NCI-H1417 treated with DMSO at 0.1 percent for 48 hours (cell line): ENCODE measurements at places on chromosomes 1 and 21.

DNA sequence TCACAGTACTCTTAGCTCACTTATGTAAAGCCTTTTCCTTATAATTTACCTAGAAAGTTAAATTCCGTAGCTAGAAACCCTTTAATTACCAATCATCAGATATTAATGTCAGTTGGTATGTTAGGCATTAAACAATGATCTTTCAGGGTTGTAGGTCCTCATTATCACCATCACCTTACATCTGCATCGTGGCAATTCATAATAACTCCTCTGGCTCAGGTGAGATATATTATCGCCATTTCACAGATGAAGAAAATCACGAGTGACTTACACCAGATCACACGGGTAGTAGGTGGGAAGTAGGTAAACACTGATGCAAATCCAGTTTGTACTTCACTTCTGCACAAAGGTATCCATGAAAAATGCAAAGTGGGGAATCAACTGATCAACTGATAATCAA, 639 bp downstream of the NUP133 start:
- no peak for DNase-seq

GRCh38 chr1:8537991-8538390, 220.1 kb downstream of the SLC45A1 start:
- DNase-seq: no peak

GRCh38 chr1:174791863-174792262, 207.9 kb upstream of the CACYBP start:
- no peak for DNase-seq

DNA sequence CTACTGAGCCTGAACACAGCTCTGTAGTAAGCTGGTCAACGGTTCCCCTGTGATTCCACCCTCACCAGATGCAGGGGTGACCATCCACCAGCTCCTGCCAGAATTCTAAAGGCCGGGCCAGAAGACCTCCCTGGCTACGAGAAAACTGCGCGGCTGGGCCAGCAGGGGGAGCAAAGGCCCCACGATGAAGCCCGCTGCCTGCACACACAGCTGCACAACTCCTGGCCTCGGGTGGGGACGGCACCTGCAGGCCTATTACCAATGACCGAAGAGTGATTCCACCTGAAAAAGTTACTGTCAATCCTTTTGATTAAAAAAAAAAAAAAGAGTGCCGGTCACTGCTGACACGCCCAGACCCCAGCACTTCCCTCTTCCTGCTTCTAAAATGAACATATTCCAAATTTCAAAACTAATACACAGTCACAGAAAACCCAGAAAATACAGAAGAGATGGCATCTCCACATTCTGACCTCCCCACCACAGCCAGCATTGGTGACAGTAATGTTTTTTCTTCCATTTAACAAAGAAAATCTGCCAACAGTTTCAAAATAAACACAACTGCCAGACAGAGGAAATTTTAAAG, 49.8 kb upstream of the RIPK4 start:
- no peak for DNase-seq

DNA sequence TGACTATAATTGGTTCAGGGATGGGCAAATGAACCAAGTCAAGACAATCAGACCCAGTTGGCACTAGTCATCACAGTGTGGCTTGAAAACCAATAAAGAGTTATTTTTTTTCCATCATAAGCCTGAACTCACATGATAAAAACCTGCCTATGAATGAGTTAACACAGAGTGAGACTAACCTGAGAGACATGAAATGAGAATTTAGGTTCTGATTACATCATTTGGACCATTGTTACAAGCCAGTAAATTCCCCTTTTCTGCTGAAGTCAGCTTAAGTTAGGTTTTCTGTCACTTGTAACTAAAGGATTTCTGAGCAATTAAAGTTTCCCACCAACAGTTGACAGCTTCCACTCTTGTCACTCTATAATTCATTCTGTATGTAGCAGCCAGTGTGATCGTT, 9.6 kb upstream of the RSBN1 start:
- no peak for DNase-seq

- no peak for DNase-seq
Observed at GRCh38 chr21:34801519-34802132, 132.8 kb downstream of the CLIC6 start.

- DNase-seq: no peak
Observed at GRCh38 chr1:201419256-201419655, 2.3 kb downstream of the TNNI1 start.

DNA sequence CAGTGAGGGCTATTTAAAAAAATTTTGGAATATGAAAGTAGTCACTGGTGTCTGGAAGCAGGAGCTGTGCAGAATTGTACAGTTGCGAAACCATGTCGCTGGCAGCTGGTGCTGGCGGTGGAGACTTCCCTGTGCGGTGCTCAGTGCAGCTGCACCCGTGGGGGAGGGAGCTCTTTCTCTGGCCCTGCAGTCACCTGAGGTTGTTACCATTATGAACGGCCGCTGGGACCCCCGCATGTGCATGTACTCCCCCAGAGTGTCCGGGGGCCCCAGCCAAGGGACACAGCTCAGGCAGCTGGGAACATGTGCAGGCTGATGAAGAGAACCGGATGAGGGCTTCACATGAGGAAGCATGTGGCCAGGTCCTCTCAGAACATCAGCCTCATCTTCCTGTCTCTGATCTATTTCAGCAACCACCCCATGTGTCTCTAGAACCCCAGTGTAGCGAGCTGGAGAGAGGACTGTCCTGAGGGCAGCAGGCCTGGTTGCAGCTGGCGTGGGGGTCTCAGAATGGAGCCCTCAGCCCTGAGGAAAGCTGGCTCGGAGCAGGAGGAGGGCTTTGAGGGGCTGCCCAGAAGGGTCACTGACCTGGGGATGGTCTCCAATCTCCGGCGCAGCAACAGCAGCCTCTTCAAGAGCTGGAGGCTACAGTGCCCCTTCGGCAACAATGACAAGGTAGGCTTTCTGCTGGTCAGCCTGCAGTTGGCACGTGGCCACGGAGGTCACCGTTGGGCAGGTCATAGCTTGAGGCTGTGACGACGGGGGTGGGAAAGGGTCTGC, at the start of gene TRPM2:
Gene TRPM2, plus strand, starts transcription at position 431 of the 780 bp plus-strand sequence. Its CDS starts 80 bp downstream, at position 511.
- no peak for DNase-seq
